ENCODE measurements at places on chromosomes 16 and 17.
A peak's percentile ranks its signal among the peaks of the same experiment; 100 is the strongest.

GRCh38 chr17:77163511-77164280 is 22.9 kb downstream of the SEC14L1 start:
- DNase-seq, result no peak

- DNase-seq, result peak; percentile 57
These were observed 16.1 kb upstream of the TNFRSF13B start for GRCh38 chr17:16987830-16988601.

GRCh38 chr16:55426865-55427484 is 52.0 kb upstream of the MMP2 start:
- DNase-seq, result no peak

DNA sequence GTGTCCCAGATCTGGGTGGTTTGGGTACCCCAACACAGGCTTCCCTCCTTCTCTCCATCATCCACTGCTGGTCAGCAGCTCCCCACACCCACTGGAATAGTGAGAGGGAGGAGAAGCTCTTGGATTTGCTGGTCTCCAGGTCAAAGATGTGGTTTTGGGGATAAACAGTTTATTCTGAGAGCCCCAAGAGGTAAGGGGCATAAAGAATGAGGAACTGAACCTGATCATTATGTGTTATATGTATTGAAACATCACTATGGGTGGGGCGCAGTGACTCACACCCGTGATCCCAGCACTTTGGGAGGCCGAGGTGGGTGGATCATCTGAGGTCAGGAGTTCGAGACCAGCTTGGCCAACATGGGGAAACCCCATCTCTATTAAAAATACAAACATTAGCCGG is 3.9 kb downstream of the DPEP2 start:
- DNase-seq, result no peak

GRCh38 chr16:20916942-20917341 is 16.4 kb downstream of the LYRM1 start:
- no peak for DNase-seq

GRCh38 chr17:80246266-80246681 is 14.4 kb upstream of the RNF213 start:
- DNase-seq, result no peak

DNA sequence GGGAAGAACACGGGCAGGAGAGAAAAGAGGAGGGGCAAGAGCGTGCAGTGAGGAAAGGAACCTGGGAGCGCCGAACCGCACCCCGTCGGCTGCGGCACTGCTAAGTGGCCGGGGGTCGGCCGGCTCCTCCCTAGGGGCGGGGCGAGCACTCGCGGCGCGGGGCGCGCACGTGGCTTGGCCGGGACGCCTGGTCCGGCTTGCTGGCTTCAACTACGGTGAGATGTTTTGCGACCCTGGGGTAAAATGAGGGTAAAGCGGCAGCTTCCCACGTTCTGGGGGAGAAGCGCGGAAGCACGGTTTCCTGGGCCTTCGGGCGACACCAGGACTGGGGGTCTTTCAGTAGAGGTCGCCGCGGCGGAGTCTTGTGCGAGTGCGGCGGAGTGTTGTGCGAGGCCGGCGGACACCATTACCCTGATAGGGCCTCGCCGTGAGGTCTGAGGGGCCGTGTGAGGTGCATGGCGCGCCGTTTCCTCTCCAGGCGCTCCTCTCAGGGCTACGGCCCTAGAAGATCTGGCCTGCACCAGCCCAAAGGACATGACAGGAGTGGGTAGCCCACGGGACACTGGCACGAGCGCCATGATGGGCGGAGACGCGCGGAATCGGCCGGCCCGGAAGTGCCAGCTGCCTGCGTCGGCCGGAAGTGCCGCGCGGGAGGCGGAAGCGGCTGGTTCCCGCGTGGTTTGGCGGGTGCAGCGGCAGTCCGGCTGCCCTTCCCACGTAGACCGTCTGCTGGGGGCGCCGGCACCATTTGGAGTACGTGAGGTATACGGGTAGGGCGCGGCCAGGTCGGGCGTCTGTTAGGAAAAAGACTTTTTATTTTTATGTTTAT is at the start of the genes MYO19 and PIGW:
Gene MYO19, minus strand, starts transcription at position 29 of the 829 bp plus-strand sequence. CDS start 2,330 bp downstream, outside the sequence.
Gene PIGW, plus strand, starts transcription at position 148 of the 829 bp plus-strand sequence. CDS start 2,115 bp downstream, outside the sequence.
- peak; percentile 89 for DNase-seq

GRCh38 chr17:40338058-40338457 is 26.5 kb downstream of the GJD3 start:
- no peak for DNase-seq

GRCh38 chr16:62700426-62701294 is 664.4 kb upstream of the CDH8 start:
- no peak for DNase-seq

- peak; percentile 55 for DNase-seq
These were observed 9.8 kb upstream of the TMEM92 start for GRCh38 chr17:50264263-50265113.

GRCh38 chr17:82320140-82320840 is 2.9 kb upstream of the CD7 start:
- DNase-seq, result no peak

DNA sequence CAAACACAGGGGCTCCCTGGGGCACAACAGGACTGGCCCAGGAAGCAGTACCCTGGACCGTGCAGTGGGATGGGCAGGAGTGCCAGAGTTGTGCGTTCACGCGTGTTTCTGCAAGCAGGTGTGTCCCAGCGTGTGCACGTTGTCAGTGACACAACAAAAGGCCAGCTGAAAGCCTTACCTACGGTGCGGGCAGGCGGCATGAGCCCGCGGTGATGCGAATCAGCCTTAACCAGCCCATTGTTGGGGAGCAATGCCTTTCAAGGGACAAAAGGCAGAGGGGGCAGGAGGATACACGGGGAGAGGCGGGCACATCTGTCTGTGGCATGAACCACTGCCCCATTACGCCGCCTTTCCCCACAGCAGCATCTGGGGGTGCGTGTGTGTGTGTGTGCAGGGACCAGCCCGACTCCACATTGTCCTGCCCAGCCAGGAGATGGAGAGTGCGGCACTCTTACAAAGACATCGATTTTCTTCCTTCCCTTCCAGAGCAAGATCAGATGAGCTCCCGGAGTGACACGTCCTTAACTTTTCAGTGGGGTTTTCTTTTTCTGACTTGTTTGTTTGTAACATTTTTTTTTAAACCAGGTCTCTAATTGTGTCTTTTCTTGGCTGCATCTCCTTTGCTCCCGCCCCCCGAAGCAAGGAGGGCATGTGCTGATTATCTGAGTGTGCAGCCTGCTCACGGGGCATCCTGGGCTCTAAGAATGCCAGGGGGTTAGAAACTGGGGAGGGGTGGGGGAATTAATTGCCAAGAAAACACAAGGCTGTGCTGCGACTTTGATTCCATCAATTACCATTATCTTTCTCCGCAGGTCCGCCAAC is 158.1 kb downstream of the ZNF423 start:
- DNase-seq, result no peak

DNA sequence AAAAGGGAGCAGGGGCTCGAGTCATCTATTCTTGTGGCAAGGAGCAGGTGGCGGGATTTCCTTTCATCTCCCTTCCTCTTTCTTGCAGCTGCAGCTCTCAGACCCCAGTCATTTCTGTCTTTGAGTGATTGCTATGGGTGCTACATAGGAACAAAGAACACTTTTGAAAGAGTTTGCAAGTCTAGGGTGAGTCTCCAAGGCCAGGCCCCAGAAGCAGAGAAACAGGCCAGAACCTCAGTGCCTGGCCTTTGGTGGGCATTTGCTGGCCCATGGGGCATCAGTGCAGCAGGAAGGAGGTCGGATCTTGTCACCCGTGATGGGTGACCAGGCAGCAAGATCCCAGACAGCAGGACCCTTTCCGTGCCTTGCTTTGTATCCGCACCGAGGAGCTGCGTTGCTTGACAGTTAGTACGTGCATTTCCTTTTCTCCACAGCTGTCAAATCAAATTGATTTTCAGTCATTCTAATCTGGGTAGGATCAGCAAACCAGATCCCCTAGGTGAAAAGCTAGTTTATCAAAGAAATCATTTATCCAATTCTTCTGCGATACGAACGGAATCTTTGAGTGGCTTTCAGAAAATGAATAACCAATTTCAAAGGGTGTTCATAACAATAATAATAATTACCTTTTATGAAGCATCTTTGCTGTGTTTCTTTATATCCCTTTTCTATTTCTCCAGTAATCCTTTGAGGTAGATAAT is 244.6 kb upstream of the MAF start:
- no peak for DNase-seq

GRCh38 chr16:60852635-60853034 is 1183.6 kb downstream of the CDH8 start:
- no peak for DNase-seq

- DNase-seq, result no peak
These were observed 394.7 kb downstream of the WWOX start for GRCh38 chr16:78494105-78494504.

DNA sequence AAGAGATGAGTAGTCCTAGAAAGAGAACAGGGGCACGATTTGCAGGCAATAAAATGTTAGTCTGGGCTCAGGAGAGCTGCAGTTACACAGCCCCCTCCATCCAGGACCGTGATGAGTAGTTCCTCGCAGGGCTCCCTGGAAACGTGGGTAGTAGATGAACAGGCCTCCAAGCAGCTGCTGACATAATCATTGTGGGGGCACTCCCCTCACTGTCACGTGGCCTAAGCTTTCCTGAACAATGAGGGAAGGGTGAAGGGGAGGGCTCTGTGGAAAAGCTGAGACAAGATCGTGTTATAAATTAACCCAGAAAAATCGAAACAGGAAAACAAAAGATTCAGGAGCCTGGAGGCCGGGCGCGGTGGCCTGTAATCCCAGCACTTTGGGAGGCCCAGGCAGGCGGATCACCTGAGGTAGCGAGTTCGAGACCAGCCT is 1.3 kb upstream of the PER1 start:
- DNase-seq, result peak; percentile 73

- no peak for DNase-seq
These were observed 3.0 kb upstream of the RMI2 start for GRCh38 chr16:11342021-11342855.

- DNase-seq, result no peak
These were observed 3.3 kb downstream of the ATPAF2 start for GRCh38 chr17:18035704-18036103.

DNA sequence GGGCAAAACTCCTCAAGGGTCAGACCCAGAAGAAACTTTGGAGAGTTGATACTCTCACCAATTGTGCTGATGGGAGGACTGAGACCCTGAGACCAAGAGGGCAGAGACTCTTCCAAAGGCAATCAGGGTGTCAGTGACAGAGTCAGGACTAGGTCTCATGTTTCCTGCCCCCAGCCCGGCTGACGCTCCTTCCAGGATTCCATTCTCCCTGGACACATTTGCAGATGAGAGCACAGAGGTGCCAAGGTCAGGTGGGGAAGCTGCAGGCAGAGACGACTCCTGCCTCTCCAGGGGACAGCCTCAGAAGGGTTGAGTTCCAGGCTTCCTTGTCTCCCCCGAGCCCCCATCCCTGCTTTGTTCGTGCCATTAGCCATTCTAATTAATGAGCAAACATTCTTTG is 174.1 kb downstream of the WSCD1 start:
- no peak for DNase-seq

DNA sequence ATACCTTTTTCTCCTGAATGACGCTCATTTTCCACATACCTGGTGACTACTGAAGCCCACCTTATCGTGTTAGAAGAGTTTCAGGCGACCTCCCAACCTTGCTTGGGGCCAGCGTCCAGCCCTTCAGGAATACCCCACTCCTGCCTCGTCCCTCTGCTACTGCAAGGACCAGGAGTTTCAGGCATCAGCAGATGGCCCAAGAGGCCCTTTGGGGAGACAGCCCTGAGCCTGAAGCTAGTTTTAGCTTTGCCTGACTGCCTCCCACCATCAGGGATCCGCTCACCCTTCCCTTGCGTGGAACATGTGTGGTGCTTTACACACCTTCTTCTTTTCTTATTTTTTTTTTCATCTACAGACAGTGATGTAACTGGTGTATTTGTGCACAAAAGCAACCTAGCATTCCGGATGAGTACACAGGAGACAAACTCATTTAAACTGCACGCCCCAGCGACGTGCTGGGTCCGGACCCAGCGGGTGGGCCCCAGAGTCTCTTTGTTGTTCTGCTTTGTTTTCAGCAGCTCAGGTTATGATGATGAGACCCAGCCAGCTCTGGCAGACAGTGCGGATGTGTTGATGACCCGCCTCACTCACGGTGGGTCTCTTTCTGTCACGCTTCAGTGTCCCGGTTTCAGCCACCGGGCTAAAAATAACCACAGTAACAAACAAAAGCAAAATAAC is 242.4 kb downstream of the C16orf95 start:
- DNase-seq, result no peak

DNA sequence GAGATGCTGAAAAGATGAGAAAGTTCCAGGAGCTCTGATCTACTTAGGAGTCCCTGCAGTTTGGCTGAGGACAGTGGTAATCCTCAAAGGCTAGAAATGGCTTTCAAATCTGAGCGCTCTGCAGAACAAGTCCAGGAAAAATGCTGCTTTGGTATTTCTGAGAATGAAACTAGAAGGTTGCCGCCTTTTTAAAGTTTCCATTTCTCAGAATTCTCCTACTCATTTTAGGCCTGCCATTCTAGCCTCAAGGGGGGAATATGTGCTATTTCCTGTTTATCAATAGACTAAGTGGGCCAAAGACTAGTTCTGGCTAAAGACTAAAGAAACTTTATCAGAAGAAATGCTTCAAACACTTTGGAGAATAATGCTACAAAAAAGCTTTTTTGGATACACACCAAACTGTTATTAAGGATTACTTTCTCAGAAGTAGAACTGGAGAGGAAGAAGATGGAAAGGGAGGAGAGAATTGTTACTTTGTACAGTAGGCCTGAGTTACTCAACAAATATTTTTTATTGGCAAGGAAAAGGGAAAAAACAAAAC is at the start of gene SLFN12L:
Gene SLFN12L, minus strand, starts transcription at position 78 of the 541 bp plus-strand sequence. CDS start 15,314 bp downstream, outside the sequence.
- no peak for DNase-seq

DNA sequence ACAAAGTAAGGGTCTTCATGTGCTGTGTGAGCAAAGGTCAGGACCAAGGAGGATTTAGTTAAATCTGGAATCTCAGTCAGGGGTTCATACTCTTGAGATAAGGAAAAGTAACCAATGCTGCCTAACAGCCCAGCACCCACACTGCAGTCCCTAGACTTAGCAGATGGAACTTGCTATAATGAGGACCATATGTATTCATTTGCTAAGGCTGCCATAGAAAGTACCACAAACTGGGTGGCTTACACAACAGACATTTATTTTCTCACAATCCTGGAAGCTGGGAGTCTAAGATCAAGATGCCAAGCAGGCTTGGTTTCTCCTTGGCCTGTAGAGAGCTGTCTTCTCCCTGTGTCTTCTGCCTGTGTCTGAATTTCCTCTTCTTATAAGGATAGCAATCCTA is 20.8 kb downstream of the ZP2 start:
- no peak for DNase-seq

GRCh38 chr16:87068762-87069150 is 248.4 kb downstream of the C16orf95 start:
- DNase-seq, result no peak

- DNase-seq, result no peak
These were observed 178.4 kb downstream of the C16orf95 start for GRCh38 chr16:87138738-87139267.

- no peak for DNase-seq
These were observed 3.9 kb upstream of the KRT33A start for GRCh38 chr17:41354536-41354935.
